Aorta (tissue), 5 donors: ENCODE measurements at places on chromosomes 11 and 22. TPM values are rescaled to one million over a fixed set of nuclear protein-coding genes. Genes with fewer than 3 reads are reported as not detected.
A peak's percentile ranks its signal among the peaks of the same experiment; 100 is the strongest.

DNA sequence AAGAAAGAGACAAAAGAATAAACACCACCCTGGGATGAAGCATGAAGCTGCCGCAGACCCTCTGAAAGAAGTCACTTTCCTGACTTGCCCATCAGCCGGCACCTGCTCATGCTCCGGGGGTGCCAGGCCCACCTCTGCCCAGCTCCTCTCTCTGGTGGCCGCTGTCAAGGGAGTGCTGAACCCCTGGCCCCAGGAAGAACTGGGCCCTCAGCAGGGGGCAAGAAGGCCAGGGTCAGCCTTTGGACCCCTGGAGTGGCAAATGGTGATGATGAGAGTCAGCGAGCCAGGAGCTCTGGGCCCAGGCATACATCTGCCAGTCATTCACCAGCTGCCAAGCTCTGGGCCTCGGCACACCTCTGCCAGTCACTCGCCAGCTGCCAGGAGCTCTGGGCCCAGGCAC, 17.4 kb downstream of the TTLL8 start:
- DNase-seq, result peak; percentile 49

GRCh38 chr11:76339221-76339620, 41.7 kb downstream of the THAP12 start:
- peak; percentile 78 for DNase-seq

GRCh38 chr22:25405841-25406509, 158.5 kb upstream of the GRK3 start:
- peak; percentile 48 for DNase-seq

- DNase-seq, result peak; percentile 57
Measured at GRCh38 chr22:22110548-22111266, 128.1 kb upstream of the TOP3B start.

GRCh38 chr11:81497202-81497804, 1236.4 kb downstream of the FAM181B start:
- no peak for DNase-seq

GRCh38 chr11:115996808-115997188, 492.6 kb upstream of the CADM1 start:
- no peak for DNase-seq

- peak; percentile 26 for DNase-seq
Measured at GRCh38 chr22:20395907-20396287, 1.9 kb downstream of the ZNF74 start.

- no peak for DNase-seq
Measured at GRCh38 chr11:120867531-120867930, 156.4 kb upstream of the TBCEL start.

DNA sequence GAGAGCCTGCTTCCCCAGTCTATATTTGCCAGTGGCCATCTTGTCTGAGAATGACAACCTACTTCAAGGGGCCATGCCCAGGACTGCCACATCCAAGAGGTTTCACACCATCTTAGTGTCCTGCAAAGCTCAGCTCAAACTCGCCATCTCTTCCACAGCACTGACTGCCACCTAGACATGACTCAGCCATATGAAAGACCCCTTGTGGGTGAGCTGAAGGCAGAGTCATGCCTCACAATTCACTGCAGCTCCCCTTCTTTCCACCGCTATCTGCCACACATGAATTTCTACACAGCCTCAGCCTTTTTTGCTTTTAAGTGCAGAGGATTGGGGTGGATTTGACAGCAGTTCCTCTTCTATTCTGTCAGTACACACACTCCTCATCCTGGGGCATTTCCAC, 127.5 kb downstream of the GALNT18 start:
- DNase-seq, result no peak

DNA sequence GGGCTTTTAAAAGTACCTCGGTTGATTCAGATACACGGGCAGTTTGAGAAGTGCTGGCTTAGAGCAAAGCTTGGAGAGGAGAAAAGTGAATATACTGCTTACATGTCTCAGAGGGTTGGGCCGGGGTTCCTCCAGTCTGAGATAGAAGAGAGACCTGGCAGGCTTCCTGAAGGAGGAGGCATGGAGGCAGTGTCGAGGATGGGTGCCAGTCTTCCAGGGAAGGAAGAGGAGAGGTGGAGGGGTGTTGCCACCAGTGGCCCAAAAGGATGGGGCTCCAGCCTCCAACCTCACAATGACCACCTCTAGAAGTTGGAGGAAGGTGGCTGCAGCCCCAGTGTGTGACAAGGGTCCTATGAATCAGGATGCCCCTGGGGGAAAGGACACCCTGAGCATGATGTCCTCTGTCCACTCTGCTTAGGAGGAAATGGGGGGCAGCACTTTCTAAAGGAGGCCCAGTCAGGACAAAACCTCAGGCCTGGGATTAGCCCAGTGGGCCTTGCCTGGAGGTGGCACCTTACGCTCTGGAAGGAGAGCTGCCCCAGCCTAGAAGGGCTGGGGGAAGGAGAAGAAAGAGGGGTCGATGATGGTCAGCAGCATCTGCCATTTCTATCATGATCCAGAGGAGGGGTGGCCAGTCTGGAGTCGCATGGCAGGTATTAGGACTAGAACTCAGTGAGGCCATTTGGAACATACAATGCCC, 65.2 kb downstream of the CD82 start:
- no peak for DNase-seq

DNA sequence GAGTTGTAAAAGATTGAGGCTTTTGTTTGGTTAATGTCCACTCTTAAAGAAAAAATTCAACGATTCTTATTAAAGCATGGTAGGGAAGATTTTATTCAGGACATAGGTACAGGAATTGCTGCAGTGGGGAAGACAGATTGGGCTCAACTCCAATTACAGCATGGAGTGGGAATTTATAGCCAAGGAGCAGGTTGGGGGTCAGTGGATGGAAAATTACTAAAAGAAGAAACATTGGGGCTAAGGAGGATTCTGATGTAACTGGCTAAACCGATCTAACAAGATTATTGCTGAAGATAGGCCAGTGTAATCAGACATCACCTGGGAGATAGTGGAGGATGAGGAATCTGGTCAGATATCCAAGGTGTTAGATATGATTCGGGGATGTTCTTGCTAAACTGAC, 97.4 kb downstream of the FAR1 start:
- DNase-seq, result no peak

GRCh38 chr11:102451681-102452460, 694 bp downstream of the TMEM123 start:
- DNase-seq, result peak; percentile 86

- no peak for DNase-seq
Measured at GRCh38 chr11:100930185-100930778, 199.3 kb downstream of the PGR start.

- no peak for DNase-seq
Measured at GRCh38 chr11:2849994-2850770, 35.4 kb downstream of the CDKN1C start.

- no peak for DNase-seq
Measured at GRCh38 chr11:45942381-45942780, 19.9 kb downstream of the LARGE2 start.

DNA sequence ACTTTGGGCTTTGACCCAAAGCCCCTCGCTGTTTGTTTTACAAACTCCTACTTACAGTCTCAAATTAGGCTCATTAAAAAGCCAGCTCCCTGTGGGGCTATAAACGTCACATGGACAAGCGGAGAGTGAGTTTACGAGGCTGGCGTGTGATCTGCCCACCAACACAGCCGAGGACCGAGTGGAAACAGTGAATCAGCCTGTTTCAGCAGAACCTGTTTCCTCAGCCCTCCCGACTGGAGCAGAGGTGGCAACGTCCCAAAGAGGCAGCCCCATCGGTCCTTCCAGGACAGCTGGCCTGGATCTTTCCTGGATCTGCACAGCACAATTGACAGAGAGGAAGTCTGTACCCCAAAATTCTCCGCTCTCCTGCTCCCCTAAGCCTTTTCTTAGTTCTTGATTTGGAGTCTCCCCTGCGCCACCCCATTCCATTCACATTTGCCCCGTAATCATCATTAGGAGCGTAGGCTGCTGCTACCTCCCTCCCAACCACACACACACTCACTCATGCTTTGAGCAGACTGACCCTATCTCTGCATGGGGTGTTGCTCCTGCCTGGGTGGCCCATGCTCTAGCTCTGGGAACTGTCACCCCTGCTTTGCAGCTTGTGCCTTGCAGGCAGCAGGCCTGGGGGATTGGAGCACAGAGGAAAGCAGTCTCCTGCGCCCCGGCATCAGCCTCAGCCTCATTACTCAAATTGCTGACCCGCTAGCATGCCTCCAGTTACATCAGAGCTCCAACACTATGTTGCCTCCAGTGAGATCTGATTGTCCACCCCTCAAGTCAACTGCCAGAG, 117.8 kb downstream of the NAT10 start:
- peak; percentile 91 for DNase-seq

DNA sequence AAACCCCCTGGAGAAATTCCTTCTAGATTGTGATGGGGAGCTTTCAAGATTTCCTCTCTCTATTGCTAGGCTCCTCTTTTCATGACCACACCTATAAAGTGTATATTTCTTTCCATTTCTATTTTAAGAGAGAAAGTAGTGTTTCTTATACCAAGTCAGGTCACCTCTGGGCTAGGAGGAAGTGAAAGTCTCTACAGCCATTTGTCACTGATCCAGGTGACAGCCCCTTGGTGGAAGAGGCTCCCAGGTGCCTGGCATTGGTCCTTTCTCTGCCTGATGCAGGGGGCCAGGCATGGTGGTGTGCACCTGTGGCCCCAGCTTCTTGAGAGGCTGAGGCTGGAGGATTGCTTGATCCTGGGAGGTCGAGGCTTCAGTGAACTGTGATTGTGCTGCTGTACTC, 64.7 kb downstream of the DHCR7 start:
- no peak for DNase-seq

GRCh38 chr11:555780-556661, 4.5 kb downstream of the LMNTD2 start:
- DNase-seq, result no peak

DNA sequence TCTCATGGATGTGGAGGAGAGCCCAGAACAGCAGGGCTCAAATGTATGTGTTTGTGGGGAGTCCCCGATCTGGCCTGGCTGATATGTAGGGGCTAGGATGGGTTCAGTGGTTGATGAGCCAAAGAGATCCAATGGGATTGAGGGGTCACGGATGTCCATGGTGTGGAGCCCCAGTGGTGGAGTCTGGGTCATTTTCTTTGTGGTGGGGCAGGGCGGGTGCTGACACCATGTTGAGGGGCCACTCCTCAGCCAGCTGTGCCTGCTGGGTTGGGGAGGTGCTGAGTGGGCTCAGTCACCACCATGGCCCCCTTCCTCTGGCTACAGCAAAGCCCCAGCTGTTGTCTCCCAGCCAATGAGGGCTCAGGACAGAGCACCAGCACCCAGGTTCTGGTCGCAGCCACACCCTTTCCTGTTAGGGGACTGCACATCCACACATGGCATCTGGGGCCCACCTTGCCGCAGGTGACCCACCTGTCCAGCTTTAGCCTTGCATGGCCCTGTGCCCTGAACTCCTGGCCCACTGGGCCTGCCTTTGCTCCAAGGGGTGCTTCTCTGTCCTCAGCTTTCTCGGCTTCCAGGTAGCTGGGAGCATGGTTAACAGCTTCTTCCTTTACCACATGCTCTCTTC, 3.2 kb upstream of the GNAZ start:
- peak; percentile 45 for DNase-seq

GRCh38 chr11:66713746-66714480, 15.1 kb downstream of the SPTBN2 start:
- DNase-seq, result peak; percentile 17

- no peak for DNase-seq
Measured at GRCh38 chr22:44012162-44012561, 11.9 kb upstream of the PARVB start.

DNA sequence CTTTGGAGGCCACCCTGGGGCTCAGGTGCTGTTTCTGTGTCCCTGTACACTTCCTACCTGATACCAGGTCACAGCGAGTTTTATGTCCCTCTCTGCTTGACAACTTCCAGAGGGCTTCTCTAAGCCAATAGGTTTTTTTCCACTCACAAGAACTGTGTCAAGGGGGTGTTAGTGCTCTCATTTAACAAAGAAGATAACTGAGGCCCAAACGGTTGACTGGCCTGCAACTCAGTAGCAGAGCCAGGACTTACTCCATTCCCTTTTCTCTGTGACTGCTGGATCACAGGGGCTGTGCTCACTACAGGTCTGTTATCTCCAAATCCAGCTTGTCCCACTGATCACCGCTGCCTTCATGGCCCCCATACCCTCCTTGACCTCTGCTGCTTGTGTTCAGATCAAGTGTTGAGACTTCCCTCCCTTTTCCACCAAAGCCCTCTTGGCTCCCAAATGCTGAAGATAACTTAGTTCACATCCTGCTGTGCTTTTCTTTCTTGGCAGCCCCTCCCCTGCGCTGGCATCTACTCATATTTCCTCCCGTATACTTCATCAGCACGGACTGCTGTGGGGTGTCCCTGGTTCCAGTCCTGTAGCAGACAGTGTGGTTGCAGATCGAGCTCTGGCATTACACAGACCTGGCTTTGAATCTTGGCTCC, 41.3 kb downstream of the POU2F3 start:
- no peak for DNase-seq

DNA sequence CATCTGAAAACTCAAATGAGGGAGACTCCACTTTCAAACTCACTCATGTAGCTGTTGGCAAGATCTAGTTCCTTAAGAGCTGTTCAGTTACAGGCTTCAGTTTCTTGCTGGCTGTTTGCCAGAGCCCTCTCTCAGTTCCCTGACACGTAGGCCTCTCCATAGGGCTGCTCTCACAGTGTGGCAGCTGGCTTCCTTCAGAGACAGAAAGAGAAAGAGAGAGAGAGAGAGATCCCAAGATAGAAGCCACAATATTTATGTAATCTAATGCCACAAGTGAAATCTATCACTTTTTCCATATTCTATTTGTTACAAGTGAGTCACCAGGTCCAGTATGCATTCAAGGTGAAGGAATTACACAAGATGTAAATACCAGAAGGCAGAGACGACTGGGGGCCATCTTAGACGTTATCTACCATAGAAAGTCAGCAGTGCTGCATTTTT, 168.8 kb downstream of the RCN1 start:
- no peak for DNase-seq

DNA sequence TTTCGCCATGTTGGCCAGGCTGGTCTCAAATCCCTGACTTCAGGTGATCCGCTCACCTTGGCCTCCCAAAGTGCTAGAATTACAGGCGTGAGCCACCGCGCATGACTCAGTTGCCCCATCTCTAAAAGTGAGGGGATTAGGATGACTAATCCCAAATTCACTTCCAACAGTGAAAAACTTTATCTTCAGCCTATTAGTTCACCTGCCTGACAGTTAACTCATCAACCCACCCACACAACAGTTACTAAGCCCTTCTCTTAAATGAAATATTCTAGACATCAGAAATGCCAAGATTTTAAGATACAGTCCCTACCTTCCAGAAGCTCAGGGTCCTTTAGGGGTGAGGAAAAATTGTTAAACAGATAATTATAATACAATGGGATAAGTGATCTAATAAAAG, 2.0 kb upstream of the ANKRD42 start:
- no peak for DNase-seq

The VSTM5 gene
- not detected for polyA plus RNA-seq

The FOLR3 gene
- not detected for polyA plus RNA-seq

The ANO1 gene
- polyA plus RNA-seq, result 73.9 TPM

The ANO5 gene
- polyA plus RNA-seq, result 0.75 TPM

The MMP27 gene
- not detected for polyA plus RNA-seq

The NRGN gene
- polyA plus RNA-seq, result 38.5 TPM

The FOLR1 gene
- not detected for polyA plus RNA-seq

The ANO9 gene
- polyA plus RNA-seq, result 0.41 TPM

The NKAPD1 gene
- polyA plus RNA-seq, result 14.4 TPM

The KIF18A gene
- polyA plus RNA-seq, result 0.05 TPM

The GAB4 gene
- polyA plus RNA-seq, result not detected

The MRGPRX4 gene
- not detected for polyA plus RNA-seq

The PVALB gene
- polyA plus RNA-seq, result not detected
